ENCODE measurements at places on chromosomes 7 and 10. TPM values are rescaled to one million over a fixed set of nuclear protein-coding genes. Genes with fewer than 3 reads are reported as not detected.

Gene FAM180A
- not detected for total RNA-seq

Gene MSMB
- not detected for total RNA-seq

- no peak for DNase-seq
Measured at GRCh38 chr7:41085244-41085643, 617.6 kb downstream of the INHBA start.

DNA sequence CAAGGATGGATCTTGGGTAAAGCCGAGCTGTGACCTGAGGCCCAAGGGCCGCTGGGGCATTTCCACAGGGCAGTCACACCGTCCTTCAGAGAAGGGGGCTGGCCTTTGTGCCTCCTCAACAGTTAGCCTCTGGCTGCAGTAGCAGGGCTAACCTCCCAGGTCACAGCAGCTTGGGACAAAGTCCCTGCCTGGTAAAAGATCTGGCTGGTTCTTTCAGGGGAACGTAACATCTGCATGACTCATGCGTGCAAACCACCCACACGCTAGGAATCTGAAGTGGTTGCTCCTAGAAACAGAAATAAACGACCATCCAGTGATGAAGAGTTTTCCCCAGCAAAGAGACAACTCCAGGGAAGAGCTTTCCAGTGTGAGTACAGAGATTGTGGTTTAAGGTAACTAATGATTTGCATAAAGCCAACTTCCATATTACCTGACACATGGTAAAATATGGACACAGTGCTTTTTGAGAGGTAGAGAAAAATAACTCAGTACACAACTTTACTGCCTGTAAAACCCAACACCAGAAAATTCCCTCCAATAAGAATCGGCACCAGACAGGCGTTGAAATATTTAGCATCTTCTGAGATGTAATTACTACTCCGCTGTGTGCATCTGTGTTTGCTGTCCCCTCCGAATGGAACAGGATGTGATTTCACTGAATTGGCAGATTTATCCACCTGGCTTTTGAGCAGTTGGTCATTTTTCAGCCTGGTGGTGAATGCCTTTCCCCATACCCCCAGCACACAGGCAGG is 84.9 kb upstream of the ADRB1 start:
- DNase-seq: peak; percentile 81

DNA sequence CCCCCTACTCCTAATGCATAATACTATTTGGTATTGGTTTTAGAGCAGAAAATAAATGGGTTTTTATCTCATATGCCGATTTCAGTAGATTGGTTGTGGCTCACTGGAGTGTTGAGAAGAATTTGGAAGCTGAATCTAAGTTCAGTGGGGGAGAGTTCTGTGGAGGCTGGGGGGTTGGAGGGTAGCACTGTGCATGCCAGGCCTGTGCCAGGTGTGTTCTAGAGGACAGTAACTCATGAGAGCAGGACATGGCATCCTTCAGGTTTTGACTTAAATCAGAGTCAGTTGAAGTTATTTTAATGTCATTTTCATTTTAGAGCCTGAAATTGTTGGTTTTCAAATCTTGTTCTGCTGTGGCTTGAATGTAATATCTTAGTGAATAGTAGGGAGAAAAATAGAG is 79.5 kb downstream of the EEPD1 start:
- DNase-seq: no peak

- DNase-seq: no peak
Measured at GRCh38 chr10:45646384-45647050, 26.1 kb downstream of the ZFAND4 start.

Measured in dermis microvascular lymphatic vessel endothelial cell (primary cell).